ENCODE measurements at places on chromosomes 2 and 18.

DNA sequence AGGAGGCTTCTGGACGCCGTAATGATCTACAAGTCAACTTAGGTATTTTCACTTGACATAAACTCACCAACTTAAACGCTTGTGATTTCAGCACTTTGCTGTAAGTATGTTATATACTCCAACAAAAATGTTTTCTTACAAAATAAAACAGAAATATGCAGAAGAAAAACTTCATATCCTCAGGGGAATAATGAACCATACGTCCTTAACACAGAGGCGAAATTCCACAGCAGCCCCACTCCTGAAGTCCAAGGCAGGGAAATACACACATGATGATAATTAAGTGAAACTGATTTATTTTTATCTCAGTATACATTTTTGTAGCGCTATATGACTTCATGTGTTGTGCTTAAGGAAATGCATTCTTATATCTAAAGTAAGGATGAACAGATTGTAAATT, 335.4 kb upstream of the VWC2L start:
- DNase-seq: no peak

- DNase-seq: no peak
Measured at GRCh38 chr2:11502740-11503292, 31.0 kb upstream of the GREB1 start.

GRCh38 chr2:8850845-8851487, 13.6 kb upstream of the KIDINS220 start:
- DNase-seq: no peak

DNA sequence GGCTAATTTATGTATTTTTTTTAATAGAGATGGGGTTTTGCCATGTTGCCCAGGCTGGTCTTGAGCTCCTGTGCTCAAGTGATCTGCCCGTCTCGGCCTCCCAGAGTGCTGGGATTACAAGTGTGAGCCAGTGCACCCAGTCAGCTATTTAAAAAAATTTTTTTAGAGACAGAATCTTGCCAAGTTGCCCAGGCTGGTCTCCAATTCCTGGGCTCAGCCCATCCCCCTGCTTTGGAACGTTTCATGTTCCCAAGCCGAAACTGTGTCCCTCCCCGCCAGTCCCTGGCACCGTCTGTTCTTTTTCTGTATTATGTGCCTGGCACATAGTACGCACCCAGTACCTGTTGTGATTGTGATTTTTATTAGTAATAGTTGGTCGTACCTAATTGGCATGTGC, 63.1 kb upstream of the MGAT5 start:
- no peak for DNase-seq

DNA sequence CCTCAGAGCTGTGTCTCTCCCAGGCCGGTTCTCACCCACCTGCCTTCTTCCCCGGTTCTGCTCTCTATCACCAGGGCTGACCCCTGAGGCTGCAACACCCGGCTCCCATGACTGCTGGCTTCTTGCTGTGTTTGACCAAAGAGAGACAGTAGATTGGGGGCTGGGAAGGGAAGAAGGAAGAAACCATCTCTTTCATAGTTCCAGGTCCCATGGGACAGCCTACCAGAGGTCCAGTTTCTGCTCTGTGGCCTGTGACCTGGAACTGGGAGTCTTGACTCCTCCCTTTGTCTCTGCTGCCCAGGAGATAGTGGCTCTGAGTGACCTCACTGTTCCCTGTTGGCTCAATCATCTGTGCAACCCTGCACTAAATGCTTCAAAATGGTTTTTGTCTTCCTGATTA, 38.1 kb downstream of the ALPK2 start:
- no peak for DNase-seq

DNA sequence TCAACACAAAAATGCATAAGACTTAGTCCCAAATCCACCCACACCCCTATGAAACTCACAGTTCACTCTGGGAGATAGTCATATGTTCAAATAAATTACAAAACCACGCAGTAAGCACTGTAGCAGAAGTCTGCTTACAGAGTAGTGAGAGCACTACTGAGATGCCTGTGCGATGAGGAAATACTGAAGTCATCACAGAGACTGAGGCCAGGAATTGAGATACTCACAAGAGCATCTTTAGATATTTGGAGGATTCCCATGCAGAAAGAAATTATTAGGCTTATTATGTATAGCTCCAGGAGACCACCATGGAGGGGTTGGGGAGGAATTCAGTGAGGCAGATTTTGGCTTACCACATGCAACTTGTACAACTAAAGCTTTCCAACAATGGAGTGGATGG, 82.3 kb downstream of the ANTXR1 start:
- no peak for DNase-seq

DNA sequence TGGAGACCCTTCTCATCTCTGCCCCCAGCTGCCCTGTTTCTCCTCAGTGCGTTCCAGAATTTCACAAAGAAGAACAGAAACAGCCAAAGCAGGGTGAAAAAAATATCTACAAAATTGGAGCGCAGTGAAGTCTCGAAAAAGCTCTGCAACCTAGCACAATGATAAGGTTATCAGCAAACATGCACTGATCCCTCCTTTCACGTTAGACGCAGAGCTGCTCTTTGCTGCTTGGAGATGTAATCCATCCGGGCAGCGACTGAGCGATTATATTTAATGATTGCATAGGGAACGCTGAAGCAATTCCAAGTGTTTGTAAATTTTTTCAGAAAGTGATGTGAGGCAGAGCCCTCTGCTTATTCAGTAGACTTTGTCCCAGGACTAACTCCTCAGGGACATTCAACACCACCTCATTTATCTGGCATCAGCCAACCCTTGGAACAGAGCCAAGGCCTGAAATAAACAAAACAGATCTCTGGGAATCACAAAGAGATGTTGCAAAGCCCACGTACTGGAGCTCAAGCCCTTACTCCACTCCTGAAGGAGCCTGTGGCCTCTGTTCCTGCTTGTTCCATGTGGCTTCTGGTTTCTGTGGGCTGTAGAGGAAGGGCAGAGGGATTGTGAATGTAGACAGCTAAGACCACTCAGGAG, 172.6 kb upstream of the BCL2L11 start:
- DNase-seq: no peak

DNA sequence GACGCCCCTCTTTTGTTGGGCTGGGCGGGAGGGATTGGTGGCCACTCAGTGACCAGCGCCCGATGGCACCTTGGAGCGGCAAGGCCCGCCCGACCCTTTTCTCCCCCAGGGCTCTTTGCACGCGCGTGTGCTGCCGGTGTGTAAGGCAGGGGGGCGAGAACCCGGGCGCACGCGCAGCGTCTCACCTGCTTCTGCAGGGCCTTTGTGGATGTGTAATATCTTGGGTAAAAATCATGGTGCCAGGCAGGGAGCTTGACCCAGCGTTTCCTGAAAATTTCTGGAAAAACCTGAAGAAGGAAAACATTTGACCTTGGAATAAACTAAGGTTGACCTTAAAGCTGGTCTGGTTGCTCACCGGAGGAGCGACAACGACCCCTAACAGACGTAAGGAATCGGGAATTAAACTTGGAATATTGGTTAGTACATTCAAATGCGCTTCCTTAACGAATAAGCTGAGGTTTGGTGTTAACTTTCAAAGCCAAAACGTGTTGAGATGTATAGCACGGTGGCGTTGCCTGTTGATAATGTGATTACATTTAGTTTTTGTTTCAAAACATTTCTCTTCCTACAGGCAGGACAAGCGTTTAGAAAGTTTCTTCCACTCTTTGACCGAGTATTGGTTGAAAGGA, 438 bp downstream of the HSPE1 start:
- no peak for DNase-seq

- DNase-seq: no peak
Measured at GRCh38 chr2:148979919-148980277, 58.6 kb upstream of the LYPD6B start.

GRCh38 chr2:176087330-176088047, 3.7 kb upstream of the EVX2 start:
- DNase-seq: no peak

- no peak for DNase-seq
Measured at GRCh38 chr18:12637393-12637792, 20.5 kb downstream of the SPIRE1 start.

DNA sequence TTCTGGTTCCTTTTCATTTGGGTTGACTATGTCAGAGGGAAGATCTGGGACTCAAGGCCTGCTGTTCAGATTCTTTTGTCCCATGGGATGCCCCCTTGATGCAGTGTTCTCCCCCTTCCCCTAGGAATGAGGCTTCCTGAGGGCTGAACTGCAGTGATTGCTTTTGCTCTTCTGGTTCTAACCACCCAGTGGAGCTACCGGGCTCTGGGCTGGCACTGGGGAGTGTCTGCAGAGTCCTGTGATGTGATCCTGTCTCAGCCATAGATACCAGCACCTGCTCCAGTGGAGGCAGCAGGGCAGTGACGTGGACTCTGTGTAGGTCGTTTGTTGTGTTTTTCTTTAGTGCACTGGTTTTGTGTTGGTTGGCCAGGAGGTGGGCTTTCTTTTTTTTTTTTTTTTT, 32.1 kb upstream of the RHOB start:
- DNase-seq: no peak
